Naive thymus-derived CD8-positive, alpha-beta T cell (primary cell): ENCODE measurements at places on chromosomes 4 and X. TPM values are rescaled to one million over a fixed set of nuclear protein-coding genes. Genes with fewer than 3 reads are reported as not detected.

HELT gene
- not detected for total RNA-seq

HPSE gene
- total RNA-seq: 5.0 TPM

PAGE4 gene
- total RNA-seq: not detected

CENPVL1 gene
- total RNA-seq: not detected

MTMR8 gene
- total RNA-seq: 6.2 TPM

MAGEB6B gene
- not detected for total RNA-seq

PAGE2B gene
- total RNA-seq: not detected

MAGEA4 gene
- not detected for total RNA-seq

HOPX gene
- total RNA-seq: 6.9 TPM

FAAH2 gene
- 5.6 TPM for total RNA-seq

STS gene
- total RNA-seq: 0.55 TPM

COPS4 gene
- 26.1 TPM for total RNA-seq

RIBC1 gene
- total RNA-seq: 1.9 TPM
